ENCODE measurements at places on chromosomes 12 and 14.

- peak; percentile 47 for DNase-seq
Measured at GRCh38 chr14:60064491-60065072, 27.1 kb upstream of the PCNX4 start.

DNA sequence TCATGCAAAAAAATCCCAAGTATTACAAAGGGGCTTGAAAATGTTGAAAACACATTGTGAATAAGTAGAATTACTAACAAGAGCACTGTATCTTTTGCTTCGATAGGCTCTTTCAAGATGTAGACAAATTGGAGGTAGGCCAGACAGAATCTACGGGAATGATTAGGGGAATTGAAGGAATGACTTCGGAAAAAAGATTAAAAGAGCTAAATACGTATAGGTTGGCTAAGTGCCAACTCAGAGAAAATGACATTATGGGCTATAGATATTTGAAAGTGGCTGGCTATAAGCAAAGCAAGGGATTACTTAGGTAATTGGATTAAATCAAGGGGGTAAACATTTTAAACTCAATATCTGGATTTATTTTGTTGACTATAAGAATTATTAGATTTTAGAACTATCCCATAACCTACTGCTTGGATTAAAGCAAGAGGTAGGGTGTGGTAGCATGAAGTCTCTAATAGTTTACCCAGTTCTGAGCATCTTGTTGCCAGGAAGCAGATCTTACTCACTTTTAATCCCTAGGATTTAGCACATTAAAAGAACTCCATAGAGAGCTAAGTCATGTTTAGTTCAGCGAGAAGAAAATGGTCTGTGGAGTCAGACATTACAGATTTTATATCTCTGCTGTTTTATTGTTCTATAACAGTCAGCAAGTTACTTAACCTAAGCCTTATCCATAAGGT lies 489.8 kb downstream of the DIO2 start:
- no peak for DNase-seq

GRCh38 chr14:52399104-52399503 lies 85.0 kb downstream of the PTGER2 start:
- no peak for DNase-seq

- peak; percentile 19 for DNase-seq
Measured at GRCh38 chr12:46124132-46124847, 133.9 kb upstream of the SCAF11 start.

DNA sequence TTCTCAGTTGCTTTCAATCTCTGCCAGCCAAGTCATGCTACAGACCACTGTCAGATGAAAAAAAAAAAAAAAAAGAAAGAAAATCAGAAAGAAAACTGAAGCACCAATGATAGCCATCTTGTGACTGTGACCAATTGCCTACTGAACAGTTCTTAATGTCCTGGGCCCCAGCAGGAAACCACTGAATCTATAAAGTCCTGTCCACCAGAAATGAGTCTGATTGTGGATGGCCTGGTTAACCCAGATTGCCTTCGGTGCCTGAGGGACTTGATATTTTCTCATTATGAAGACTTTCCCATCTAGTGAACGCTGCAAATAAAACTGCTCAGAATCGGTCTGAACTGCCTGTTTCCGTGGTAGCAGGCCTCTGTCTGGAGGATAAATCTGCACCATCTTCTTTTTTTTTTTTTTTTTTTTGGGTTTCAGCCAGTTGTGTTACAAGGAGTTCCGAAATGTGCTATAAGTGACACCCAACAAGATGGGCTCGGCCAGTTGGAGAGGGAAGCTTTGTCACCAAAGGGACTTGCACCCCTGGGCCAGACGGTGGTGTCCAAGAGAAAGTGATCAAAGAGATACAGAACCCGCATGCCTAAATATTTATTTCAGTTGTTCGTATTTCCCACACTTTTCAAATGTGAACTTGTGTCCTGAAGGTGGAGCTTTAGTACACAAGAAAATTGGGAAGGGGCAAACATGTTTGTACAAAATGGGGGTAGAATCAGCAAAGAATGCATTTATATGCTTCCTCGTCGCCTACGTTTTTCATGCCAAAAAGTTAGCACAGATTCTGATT lies 3.0 kb upstream of the PLXNC1 start:
- DNase-seq, result peak; percentile 68

DNA sequence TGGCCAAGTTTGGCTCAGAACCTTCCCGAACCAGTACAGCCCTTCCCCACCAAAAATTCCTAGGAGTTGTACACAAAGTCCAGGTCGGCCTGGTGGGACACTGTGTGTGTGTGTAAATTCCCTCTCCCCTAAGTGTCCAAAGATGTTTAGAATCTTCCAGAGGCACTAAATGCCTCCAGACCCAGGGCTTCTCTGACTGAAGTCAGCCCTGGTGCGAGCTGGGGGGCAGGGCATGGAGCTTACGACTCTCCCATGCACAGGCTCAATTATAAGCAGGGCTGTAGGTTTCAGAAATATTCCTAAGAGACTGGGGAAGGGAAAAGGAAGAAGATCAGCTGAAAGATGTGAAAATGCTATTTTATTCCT lies 106.9 kb upstream of the ATF7IP start:
- no peak for DNase-seq

- DNase-seq, result no peak
Measured at GRCh38 chr14:35399083-35399937, 5.2 kb downstream of the NFKBIA start.

GRCh38 chr12:121797937-121798786 lies 4.7 kb upstream of the RHOF start:
- DNase-seq, result peak; percentile 49

DNA sequence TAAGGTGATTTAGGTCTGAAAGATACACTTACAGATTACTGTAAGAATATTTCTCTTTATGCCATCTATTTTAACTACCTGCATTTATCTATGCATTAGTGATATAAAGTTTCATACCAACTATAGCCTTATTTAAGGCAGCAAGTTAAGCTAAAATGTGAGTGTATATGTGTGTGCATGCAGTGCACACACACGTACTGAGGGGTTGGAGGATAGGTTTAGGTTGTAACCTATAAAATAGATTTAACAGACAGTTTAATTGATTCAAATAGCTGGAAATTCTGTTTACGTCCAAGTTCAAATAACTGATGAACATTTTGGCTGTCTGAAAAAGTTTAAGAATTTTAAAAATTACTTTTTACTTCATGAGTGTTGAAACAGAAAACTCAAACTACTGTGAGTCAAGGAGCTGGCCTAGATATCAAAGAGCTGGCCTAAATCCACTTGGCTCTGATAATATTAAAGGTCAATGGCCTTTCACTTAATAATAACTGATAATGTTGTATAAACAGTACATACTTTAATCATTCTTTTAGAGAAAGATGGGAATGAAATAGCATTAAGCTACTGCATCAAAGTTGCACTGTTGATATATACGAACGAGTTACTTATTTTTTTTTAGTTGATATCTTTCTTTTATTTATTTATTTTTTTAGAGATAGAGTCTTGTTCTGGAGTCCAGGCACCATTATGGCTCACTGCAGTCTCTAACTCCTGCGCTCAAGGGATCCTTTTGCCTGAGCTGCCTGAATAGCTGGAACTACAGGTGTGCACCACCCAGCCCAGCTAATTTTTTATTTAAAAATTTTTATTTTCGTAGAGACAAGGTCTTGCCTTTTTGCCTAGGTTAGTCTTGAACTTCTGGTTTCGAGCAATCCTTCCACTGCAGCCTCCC lies 13.8 kb upstream of the KCNJ8 start:
- no peak for DNase-seq
